ENCODE measurements at places on chromosomes 3 and 15. TPM values are rescaled to one million over a fixed set of nuclear protein-coding genes. Genes with fewer than 3 reads are reported as not detected.

Gene MAP3K13
- total RNA-seq = 10.5 TPM

Gene GOLGA6L9
- total RNA-seq = 2.0 TPM

Gene ADGRG7
- total RNA-seq = not detected

Gene TMEM158
- not detected for total RNA-seq

Gene FEZF2
- not detected for total RNA-seq

Gene ANKUB1
- total RNA-seq = not detected

Gene SNX22
- total RNA-seq = 46.2 TPM

Gene NRG4
- 0.93 TPM for total RNA-seq

Gene LEKR1
- 2.9 TPM for total RNA-seq

Gene CCR5
- total RNA-seq = 0.55 TPM

Gene EID1
- 54.4 TPM for total RNA-seq

Gene STX19
- total RNA-seq = not detected

Gene FGF12
- total RNA-seq = not detected

Gene PAQR9
- not detected for total RNA-seq

Gene FBXW12
- not detected for total RNA-seq

Gene GOLGA8T
- not detected for total RNA-seq

Gene GATA2
- not detected for total RNA-seq

Gene ZDHHC19
- not detected for total RNA-seq

Gene EIF4G1
- total RNA-seq = 292 TPM

Gene ZNF860
- total RNA-seq = 19.1 TPM

Gene TUBGCP5
- total RNA-seq = 21.7 TPM

Gene MASP1
- total RNA-seq = not detected

Gene NEK11
- total RNA-seq = 1.5 TPM

Gene LYZL4
- total RNA-seq = not detected

Gene AHSG
- not detected for total RNA-seq

Gene FHIT
- total RNA-seq = 3.8 TPM

Gene SV2B
- not detected for total RNA-seq

Gene ZNF80
- 0.66 TPM for total RNA-seq

Gene ZIC1
- total RNA-seq = not detected

Gene CCR4
- total RNA-seq = 0.17 TPM

Gene PCSK6
- 1.1 TPM for total RNA-seq

Gene TMOD2
- total RNA-seq = 14.6 TPM

Gene RCN2
- 23.8 TPM for total RNA-seq

Gene EFCC1
- not detected for total RNA-seq

Gene EAF2
- 43.3 TPM for total RNA-seq

Gene ACTRT3
- total RNA-seq = 0.49 TPM

Gene MKRN2OS
- total RNA-seq = not detected

Gene ZDHHC3
- 38.5 TPM for total RNA-seq

Gene ACTC1
- total RNA-seq = not detected

Gene CTXN2
- not detected for total RNA-seq

Gene PTX3
- not detected for total RNA-seq

Gene NEIL1
- 35.8 TPM for total RNA-seq

Gene MST1R
- 0.81 TPM for total RNA-seq
